ENCODE measurements at places on chromosomes 5 and 9.

GRCh38 chr9:33404788-33405362 lies 2.5 kb upstream of the AQP7 start:
- no peak for DNase-seq

DNA sequence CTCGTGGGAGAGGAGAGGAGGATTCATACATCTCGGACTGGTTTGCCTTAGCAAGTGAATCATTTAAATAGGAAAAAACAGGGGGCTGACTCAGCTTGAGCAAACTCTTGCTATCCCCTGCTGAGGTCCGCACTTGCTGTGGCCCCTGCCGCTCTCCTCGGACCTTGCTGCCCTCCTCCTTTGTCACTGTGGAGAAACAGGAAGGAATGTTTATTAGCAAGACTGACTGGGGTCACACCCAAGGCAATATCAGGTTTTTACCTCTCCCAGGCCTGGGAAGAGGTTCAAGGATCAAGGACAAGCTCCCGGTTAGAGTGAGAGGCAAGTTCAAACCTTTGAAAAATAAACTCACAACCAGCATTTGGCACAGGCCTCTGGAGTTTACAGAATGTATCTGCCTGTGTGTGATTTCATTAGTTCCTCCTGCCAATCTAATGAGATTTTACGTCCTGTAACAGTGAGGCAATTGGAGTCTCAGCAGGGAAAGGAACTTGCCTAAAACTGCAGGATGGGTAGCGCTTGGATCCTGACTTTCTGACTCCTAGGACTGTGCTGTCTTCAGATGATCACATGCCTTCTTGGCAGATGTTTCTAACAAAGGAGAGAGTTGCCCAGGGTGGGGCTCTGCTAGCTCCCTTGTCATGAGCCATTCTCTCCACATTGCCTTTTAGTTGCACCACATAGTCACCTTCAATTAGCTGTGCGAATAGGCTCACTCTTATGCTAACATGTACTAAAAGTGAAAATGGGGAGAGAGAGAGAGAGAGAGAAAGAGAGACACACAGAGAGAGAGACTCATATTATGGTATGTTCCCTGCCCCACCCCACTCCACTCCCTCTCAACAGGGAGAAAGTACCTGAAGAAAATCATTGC lies 108.6 kb upstream of the CDKN2B start:
- DNase-seq = no peak

DNA sequence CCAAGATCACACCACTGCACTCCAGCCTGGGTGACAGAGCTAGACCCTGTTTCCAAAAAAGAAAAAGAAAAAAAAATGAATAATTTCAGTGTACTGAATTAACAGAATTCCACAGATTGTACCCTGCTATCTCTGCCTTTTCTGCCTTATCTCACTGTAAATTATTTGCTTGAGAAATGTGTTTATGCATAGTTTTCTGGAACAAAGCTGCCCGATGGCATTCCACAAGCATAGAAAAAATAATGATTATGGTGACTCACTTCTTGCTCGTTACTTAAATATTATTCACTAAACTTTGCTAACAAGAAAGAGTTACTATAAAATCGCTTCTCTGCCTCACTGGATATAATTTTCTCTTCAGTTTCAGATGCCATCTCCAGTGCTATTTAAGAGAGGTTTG lies 88.7 kb upstream of the FAM169A start:
- DNase-seq = no peak

DNA sequence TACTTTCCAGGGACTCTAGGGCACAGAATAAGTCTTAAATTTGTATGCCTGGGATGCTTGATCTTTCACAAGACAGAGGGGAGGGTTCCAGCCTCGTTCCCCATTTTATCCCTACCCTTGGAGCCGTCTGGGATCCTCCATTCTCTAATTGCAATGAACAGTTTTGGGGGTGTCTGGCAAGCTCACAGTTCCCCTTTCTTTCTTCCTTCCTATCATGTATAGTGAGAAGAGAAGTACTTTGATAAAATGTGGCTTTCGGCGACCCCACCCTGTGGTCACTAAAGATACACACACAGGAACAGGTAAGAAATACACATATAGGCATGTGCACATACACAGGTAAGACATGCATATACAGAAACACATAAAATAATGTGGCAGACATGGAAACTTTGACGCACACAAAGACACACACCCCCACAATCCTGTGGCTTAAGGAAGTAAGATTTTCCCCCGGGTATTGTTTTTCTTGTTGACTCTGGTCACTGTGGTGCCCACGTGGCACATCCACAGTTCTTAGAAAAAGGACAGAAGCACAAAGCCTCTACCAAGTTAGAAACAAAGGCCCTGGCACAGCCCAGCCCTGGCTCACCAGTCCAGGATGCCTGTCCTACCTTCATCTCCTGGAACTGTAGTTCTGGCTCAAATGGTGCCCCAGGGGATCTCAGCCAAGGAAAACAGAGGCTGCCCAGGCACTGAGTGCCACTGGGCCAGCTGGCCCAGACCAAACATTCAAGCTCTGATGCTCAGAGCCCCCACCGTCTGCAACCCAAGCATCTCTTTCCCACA lies 6.3 kb upstream of the SMU1 start:
- DNase-seq = no peak

- no peak for DNase-seq
Measured at GRCh38 chr9:70578720-70579119, 164.3 kb upstream of the KLF9 start.

GRCh38 chr5:99061299-99061698 lies 132.5 kb upstream of the CHD1 start:
- no peak for DNase-seq

DNA sequence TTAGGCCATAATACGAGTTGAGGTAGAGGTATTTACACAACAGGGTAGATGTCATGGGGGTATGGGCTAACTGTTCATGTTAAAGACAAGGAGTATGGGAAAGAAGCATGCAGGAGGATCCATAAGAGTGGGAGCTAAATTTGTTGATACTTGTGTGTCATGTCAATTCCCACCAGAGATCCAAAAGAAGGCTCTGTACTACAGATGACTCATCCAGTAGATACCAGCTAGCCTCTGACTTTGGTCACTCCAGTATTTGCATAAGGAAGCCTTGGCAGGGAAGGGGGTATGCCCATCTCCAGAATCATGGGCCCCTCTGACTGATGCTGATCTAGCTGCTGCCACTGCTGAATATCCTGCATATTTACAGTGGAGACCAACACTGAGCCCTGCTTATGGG lies 743.7 kb upstream of the GRAMD2B start:
- no peak for DNase-seq

GRCh38 chr9:103991001-103991400 lies 103.1 kb upstream of the SMC2 start:
- DNase-seq = peak; percentile 54

DNA sequence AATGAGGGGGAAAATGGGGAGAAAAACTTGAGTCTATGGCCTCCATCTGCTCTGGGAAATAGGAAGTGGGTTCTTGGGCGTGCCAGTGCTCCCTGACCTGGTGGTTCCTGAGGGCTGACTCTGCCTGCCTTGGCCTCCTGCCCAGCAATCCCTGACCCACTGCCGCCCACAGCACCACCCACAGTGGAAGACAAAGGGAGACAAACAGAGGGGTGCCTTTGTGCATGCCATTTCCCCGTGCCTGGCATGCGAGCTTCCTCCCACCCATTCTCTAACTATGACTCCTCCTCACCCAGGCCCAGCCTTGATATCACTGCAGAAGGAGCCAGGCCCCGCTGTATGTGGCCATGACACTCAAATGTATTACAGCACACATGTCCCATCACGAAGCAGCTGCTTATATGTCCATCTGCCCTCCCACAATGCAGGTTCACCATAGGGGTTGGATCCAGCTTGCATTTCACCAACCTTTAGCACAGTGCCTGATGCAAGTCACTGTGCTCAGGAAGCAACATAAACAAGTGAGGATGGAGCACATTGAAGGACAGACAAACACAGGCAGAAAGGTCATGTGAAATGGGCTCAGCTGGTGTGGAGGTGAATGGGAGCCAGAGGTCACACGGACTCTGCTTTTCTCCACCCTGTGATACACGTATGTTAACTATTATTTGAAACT lies 84.4 kb downstream of the ADRB2 start:
- DNase-seq = no peak

- no peak for DNase-seq
Measured at GRCh38 chr5:157944077-157944633, 85.2 kb upstream of the CLINT1 start.

GRCh38 chr9:77014597-77015263 lies 4.7 kb upstream of the FOXB2 start:
- DNase-seq = no peak

DNA sequence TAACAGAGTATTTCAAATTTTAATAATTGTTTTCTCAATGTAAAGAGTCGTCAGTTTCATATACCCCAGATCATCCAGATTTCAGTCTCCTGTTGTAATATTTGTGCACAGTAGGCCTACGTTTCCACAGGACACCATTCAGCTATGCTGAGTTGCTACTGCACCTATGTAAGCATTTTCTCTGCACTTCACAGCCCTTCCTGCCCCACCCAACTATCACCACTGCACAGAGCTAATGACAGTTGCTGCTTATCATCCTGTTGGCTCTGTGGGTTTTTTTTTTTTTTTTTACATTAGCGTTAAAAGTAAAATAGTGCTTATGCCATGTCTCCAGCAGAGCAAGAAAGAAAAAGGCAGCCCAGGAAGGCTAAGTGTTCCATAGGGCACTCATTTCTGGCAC lies 5.9 kb upstream of the PRKACG start:
- DNase-seq = no peak

- no peak for DNase-seq
Measured at GRCh38 chr5:124439609-124440008, 306.8 kb downstream of the ZNF608 start.

DNA sequence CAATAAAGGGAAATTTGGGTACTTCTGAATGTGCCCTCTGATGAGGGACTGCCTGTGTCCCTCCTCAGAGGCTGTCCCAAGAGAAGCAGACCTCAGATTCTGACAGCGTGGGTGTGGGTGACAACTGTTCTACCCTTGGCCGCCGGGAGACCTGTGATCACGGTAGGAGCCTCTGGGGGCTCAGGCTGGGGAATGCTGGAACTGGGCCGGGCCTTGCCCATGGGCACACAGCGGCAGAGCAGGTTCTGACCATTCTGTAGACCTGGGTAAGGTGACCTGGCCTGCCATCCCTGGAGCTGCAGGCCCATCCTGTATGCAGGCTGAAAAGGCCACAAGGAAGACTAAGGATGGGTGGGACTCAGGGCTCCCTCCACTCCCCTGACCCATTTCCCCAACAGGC lies 29.5 kb upstream of the GRPEL2 start:
- no peak for DNase-seq

DNA sequence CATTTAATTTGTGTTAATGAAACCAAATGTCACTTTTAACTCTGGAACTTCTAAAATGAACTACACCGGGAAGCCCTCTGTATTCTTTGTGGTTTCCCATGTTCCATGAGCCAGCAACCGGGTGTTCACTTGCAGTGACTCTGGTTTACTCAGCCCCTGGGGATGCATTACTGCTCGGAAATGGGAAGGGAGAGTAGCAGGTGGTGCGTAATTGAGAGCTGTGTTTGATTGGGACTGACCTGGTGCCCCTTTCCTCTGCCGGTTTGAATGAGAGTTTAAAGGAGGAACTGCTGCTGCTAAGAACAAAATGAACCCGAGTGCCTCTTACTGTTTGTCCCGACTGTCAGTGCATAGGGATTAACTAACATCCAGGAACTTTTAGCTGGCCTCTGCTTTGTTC lies 100.1 kb upstream of the DHFR start:
- peak; percentile 18 for DNase-seq

- no peak for DNase-seq
Measured at GRCh38 chr9:38358390-38359296, 33.9 kb upstream of the ALDH1B1 start.

DNA sequence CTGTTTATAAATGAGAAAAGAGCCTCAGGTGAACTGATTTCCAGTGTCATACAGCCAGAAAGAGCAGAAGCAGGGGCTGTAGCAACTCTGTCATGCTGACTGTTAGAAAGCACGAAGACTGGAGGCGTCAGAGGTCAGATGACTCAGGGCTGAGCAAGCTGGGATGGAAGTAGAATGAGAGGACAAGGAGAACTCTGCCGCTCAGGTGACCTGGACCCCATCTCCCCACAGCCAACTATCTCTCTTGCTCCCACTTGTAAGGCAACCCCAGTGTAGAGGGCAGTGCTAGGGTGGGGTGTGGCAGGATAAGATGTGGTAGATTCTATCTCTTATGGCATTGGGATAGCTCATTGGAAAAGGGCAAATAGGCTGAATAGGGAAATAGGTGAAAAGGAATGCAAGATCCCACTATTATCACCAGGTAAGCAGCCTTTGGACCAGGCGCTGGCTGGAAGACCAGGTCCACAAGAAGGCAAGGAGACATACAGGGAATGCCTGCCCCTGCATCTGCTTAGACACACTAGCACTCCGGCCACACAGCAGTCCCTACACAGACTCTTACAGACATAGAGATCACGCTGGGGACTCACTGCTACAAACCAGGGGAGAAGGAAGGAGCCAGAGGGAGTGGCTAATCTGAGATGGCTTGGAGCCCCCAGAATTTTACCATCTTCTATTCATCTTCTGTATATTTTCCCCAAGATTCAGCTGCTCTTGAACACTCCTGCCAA lies 21.2 kb upstream of the LOX start:
- no peak for DNase-seq

DNA sequence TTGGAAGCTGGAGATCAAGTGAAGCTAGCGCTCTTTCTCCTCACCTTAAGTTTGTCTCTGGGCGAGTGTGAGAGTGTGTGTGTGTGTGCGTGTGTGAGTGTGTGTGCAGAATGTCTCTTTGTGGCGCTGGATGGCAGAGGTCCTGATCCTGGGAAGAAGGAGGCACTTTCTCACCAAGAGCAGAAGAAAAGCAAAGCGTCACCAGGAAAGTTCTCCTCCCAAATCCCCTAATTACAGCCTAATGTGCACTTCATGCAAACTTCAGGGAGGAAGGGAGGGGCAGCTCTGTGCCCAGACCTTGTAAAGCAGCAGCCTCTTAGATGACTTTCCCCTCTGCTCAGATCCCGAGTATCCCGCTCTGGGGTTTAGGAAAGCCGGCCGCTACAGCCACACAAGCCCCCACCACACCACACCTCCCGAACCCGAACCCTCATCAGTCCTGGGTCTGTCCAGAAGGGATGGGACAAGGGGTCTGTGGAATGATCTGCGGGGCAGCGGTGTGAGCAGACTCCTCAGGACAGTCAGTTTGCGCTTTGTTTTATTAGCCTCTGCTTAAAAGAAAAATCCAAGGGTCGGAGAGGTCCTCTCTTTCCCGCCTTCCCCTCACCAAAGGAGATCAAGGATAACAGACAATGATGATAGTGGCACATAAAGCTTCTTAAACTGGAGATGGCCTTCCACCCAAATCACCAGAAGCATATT lies at the start of gene HAPLN1:
Gene HAPLN1 (minus strand): TSS at position 20 of the 702 bp plus-strand sequence. CDS start 47,332 bp downstream, outside the sequence.
- DNase-seq = no peak

Measured in HAP-1 (cell line).